CD4-positive, CD25-positive, alpha-beta regulatory T cell (primary cell): ENCODE measurements at places on chromosomes 11 and 22. TPM values are rescaled to one million over a fixed set of nuclear protein-coding genes. Genes with fewer than 3 reads are reported as not detected.

Gene RPL3
- 2,127 TPM for total RNA-seq

Gene TYR
- not detected for total RNA-seq

Gene MMP12
- total RNA-seq = not detected

Gene P4HA3
- total RNA-seq = not detected

- DNase-seq = peak; percentile 92
- H3K27me3 ChIP-seq = no peaks in the 10 kb centered on the region
- peaks cover 14% of the 10 kb centered on the region for H3K36me3 ChIP-seq
- H3K4me3 ChIP-seq = peak overlapping the region; percentile 66
- H3K4me1 ChIP-seq = peaks cover 68% of the 10 kb centered on the region
- H3K27ac ChIP-seq = peak overlapping the region; percentile 82
These were observed 12.3 kb downstream of the SMPD1 start for GRCh38 chr11:6402561-6402981.

GRCh38 chr11:33701302-33702230, 940 bp upstream of the C11orf91 start:
- DNase-seq = peak; percentile 38
- H3K4me1 ChIP-seq = peaks cover 14% of the 10 kb centered on the region
- H3K4me3 ChIP-seq = peak overlapping the region; percentile 73
- peaks cover 5% of the 10 kb centered on the region for H3K27me3 ChIP-seq

- no peak overlapping the region for H3K27ac ChIP-seq
- DNase-seq = no peak
- H3K36me3 ChIP-seq = no peaks in the 10 kb centered on the region
- H3K27me3 ChIP-seq = no peaks in the 10 kb centered on the region
- no peak overlapping the region for H3K4me3 ChIP-seq
- no peaks in the 10 kb centered on the region for H3K4me1 ChIP-seq
These were observed 158.2 kb upstream of the E2F8 start for GRCh38 chr11:19398772-19399527.

DNA sequence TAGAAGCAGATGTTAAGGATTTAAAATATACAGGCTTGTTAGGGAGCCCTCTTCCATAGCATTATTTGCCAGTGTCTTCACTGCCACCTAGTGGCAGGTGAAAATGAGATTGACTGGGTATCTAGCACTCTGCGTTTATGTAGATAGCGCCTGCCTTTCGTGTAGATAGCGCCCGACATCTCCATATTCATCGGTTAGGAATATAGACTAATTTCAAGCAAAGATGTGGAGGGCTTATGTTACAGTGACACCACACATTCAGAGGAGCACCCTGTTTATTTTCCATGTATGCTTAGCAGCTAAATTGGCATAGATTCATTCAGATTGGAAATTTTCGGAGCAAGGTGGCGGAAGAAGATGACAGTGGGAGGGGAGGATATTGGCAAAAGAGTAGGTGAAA, 72.0 kb downstream of the SLC5A12 start:
- H3K27ac ChIP-seq = no peak overlapping the region
- no peak overlapping the region for H3K4me3 ChIP-seq
- no peaks in the 10 kb centered on the region for H3K4me1 ChIP-seq
- H3K27me3 ChIP-seq = no peaks in the 10 kb centered on the region
- H3K36me3 ChIP-seq = no peaks in the 10 kb centered on the region

DNA sequence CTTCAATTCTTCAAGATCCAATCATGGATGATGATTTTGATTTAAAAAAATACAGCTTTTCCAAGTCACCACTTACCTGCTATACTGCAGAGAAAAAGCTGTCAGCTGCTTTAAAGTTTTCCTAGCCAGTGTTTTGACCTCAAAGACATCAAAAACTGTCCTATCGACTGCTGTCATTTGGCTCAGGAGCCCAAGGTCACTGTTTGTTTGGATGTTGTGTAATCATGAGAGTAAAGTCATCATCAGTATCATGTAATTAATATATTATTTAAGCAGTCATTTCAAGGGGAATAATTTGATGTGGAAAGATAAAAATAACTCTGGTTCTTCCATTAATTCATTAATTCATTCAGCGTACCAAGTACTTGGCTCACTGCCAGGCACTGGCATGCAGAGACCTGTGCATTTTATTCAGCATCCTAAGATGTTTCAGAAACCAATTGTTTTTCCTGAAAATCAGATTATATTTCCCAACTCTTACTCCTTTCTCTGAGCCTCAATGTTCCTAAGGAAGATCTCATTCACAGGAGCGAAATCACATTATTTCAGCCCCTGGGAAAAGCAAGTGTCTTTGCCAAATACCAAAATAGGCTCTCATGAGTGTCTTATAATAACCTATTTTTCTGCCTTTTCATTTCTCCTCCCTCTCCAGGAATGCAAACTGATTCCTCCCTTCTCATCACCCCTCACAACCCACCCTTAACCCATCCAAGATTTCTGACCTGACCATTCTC, 59.9 kb downstream of the SLC1A2 start:
- no peak overlapping the region for H3K27ac ChIP-seq
- DNase-seq = no peak
- H3K27me3 ChIP-seq = peaks cover 4% of the 10 kb centered on the region
- H3K36me3 ChIP-seq = no peaks in the 10 kb centered on the region

DNA sequence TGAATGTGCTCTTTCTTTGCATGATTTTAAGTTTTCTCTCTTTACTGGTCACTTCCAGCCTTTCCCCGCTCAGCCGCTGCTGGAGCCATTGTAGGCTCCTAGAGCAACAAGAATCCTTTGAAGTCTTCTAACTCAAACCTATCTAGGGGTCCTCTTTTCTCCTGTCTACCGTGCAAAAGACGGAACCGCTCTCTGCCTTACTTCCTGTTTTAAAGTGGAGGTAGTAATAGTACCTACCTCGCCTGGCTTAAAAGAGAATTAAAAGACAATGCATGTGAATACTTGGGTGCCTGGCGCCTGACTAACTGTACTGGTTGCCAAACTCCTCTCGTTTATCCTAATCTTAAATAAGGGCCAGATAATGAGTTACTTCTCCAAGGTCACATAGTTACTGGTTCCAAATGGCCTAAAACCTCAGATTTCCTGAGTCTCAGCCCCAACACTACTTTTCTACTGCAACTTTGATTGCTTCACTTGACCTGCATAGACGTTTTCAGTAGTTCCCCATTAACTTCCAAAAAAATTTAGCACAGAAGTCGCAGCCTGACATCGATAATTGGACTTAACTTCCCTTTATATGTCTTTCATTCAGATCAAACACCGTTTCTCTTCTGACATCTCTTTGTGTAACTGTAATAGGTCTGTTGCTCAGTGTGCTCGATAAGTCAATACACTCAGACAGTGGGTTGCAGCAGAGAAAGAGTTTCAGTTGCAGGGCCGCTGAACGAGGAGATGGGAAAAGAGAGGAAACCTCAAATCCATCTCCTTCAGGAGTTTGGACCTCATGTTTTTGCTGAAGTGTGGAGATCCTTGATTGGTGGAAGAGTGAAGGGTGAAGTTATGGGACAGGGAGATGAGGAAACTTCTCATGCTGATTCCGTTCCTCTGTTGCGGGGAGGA, 891 bp downstream of the SAMM50 start:
- no peaks in the 10 kb centered on the region for H3K36me3 ChIP-seq
- peak; percentile 61 for DNase-seq
- H3K4me1 ChIP-seq = peaks cover 21% of the 10 kb centered on the region
- H3K4me3 ChIP-seq = peak overlapping the region; percentile 95
- H3K27me3 ChIP-seq = no peaks in the 10 kb centered on the region
- H3K27ac ChIP-seq = peak overlapping the region; percentile 71

GRCh38 chr11:31641477-31642062, 132.0 kb downstream of the ELP4 start:
- H3K27me3 ChIP-seq = no peaks in the 10 kb centered on the region
- H3K4me1 ChIP-seq = no peaks in the 10 kb centered on the region
- H3K36me3 ChIP-seq = no peaks in the 10 kb centered on the region
- no peak overlapping the region for H3K27ac ChIP-seq

GRCh38 chr11:44944181-44944852, 6.4 kb downstream of the TP53I11 start:
- no peak for DNase-seq
- no peak overlapping the region for H3K4me3 ChIP-seq
- H3K27me3 ChIP-seq = no peaks in the 10 kb centered on the region
- peaks cover 8% of the 10 kb centered on the region for H3K4me1 ChIP-seq

DNA sequence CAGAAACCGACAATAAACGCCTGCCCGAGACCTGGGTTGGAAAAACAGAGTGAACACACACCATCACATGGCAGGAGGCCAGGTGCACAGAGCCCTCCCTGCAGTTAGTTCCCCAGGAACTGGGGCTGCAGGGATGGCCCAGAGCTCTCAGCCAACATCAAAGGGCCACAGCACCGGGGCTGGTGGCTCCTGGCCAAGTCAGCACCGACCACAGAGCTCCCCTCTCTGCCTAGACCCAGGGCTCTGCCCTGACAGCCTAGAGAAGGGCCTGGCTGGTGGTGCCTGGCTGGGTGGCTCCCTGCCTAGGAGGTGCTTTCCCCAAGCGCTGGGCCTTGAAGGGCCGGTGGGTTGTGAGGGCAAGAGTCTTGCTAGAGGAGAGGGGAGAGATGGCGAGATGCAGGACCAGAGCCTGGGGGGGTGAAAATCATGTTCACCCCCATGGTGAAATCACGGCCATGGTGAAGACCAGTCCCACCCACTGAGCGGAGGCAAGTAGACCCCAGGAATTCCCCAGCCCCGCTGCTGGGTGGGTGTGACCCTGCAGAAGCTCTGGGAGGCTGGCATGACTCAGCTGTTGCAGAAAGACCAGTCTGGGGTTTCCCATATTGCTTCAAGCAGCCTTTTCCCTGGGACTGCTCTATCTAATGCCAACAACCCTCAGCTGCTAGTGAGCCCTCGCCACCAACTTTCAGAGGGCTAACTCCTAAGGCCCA, 7.2 kb upstream of the BID start:
- H3K4me3 ChIP-seq = no peak overlapping the region
- H3K36me3 ChIP-seq = no peaks in the 10 kb centered on the region
- peaks cover 50% of the 10 kb centered on the region for H3K4me1 ChIP-seq

Gene CCDC73
- total RNA-seq = not detected

DNA sequence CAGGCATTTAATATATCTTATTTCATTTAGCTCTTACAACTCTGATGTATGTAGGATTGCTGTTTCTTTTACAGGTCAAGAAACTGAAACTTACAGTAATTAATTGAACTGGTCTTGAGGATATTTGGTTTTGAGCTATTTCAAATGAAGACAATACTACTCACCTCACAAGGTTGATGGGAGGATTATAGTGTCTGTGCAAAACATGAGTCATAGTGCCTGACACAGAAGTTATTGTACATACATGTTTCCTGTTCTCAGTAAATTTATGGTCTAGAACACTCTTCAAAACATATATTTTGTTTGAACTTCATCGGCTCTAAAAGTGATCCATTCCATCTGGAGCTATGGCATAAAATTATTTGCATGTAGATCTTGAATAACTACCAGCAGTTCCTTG, 61.9 kb downstream of the CECR2 start:
- H3K4me1 ChIP-seq = no peaks in the 10 kb centered on the region
- H3K27me3 ChIP-seq = peaks cover 2% of the 10 kb centered on the region
- H3K4me3 ChIP-seq = no peak overlapping the region
- H3K36me3 ChIP-seq = no peaks in the 10 kb centered on the region
- no peak overlapping the region for H3K27ac ChIP-seq

DNA sequence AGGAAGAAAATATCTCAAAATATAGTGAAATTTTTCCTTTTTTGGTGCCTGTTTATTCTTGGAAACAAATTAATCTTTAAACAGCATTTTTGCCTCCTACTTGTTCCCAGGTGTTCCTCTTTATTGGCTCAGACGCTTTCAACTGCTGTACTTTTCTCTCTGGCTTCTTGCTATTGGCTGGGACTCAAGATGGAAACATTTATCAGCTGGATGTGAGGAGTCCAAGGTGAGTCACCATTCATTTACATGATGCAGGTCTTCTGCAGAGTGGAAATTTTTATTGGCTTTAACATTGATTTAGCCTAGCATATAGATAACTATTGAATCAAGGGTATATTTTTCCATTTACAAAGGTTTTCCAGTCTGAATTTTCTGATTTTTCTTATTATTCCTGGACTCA, 34.4 kb upstream of the DNAJB13 start:
- no peak overlapping the region for H3K4me3 ChIP-seq
- DNase-seq = no peak
- no peaks in the 10 kb centered on the region for H3K27me3 ChIP-seq
- H3K27ac ChIP-seq = no peak overlapping the region

Gene PIWIL4
- 1.3 TPM for total RNA-seq

DNA sequence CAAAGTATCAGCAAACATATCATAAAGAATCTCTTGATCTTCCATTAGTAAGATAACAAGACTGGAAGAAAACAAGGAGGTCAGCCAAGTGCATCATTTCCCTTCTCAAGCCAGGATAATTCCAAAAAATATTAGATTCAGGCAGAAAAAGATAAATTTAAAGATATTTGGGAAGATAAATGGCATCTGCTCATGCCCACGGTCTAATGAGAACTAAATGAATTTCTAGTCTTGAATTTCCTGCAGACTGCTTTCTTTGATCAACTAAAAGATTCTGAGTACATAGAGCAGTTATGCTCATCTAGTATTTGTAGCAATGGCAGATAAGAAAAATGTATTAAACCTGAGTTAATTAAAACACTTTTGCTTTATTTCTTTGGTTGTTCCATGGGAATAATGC, 31.1 kb downstream of the DDI1 start:
- no peaks in the 10 kb centered on the region for H3K36me3 ChIP-seq
- no peaks in the 10 kb centered on the region for H3K27me3 ChIP-seq
- no peak overlapping the region for H3K4me3 ChIP-seq
- no peak for DNase-seq
- H3K4me1 ChIP-seq = no peaks in the 10 kb centered on the region

DNA sequence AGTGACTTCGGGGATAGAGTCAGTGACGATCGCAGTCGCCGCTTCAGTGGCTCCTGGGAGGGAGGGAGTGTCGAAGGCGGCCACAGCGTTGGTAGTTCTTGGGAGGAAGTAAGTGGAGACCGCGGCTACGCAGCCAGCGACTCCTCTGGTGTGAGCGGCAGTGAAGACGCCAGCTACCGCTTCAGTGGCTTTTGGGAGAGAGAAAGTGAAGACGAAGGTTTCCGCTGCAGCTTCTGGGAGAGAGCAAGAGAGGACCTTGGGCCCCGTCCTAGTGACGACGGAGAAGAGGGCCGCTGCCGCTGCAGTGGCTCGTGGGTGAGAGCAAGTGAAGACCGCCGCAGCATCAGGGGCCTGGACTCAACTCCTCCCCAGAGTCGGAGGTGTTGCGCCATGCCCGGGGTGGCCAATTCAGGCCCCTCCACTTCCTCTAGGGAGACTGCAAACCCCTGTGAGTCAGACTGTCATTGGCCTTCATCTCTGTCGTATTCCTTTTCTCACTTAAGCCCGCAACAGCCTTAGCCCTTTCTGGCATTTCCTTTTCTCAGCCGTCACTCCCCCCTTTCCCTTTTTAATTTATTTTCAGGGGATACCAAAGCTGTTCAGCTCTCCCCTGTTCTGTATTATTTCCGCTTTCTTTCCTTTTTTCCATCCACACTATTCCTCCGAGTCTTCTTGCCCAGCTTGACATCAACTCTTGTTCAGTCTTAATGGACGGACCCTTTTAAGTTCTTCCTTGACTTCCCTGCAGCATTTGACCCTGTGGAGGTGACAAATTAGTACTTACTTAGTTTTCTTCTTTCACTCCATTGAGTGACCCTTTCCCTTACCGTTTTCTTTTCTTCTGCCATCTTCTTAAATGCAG, 1.0 kb downstream of the ANKRD42 start:
- DNase-seq = peak; percentile 68
- peak overlapping the region; percentile 96 for H3K27ac ChIP-seq
- peaks cover 19% of the 10 kb centered on the region for H3K36me3 ChIP-seq
- H3K27me3 ChIP-seq = no peaks in the 10 kb centered on the region
- peaks cover 32% of the 10 kb centered on the region for H3K4me1 ChIP-seq
- peak overlapping the region; percentile 98 for H3K4me3 ChIP-seq

GRCh38 chr22:38729946-38730345, 24.2 kb downstream of the GTPBP1 start:
- no peak for DNase-seq
- H3K27me3 ChIP-seq = no peaks in the 10 kb centered on the region
- no peak overlapping the region for H3K27ac ChIP-seq
- H3K4me3 ChIP-seq = no peak overlapping the region
